ENCODE measurements at places on chromosomes 12 and 14. TPM values are rescaled to one million over a fixed set of nuclear protein-coding genes. Genes with fewer than 3 reads are reported as not detected.
A peak's percentile ranks its signal among the peaks of the same experiment; 100 is the strongest.

Gene ABCD4
- 15.2 TPM for total RNA-seq

Gene COA8
- total RNA-seq = 28.4 TPM

Gene TAS2R50
- 0.24 TPM for total RNA-seq

DNA sequence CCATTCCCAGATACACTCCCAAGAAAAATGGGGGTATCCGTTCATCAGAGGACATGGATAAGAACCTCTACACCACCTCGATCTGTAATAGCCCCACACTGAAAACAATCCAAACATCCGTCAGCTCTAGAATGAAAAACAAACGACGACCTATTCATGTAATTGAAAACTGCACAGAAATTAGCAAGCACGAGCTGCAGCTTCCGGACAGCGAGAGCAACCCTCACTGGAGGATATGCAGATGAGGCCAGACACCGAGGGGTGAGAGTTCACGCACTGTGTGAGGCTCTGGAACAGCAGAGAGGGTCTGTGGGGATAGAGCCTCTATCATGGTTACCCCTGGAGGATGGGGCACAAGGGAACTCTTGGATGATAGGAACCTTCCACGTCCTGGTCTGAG lies 143.9 kb upstream of the NCOR2 start:
- DNase-seq = no peak

- DNase-seq = peak; percentile 9
These were observed 338.6 kb downstream of the SYT1 start for GRCh38 chr12:79203058-79203647.

GRCh38 chr14:33016613-33017012 lies 77.9 kb downstream of the NPAS3 start:
- no peak for DNase-seq

Measured in RPMI7951 (cell line).